ENCODE measurements at places on chromosomes 7 and 10.

DNA sequence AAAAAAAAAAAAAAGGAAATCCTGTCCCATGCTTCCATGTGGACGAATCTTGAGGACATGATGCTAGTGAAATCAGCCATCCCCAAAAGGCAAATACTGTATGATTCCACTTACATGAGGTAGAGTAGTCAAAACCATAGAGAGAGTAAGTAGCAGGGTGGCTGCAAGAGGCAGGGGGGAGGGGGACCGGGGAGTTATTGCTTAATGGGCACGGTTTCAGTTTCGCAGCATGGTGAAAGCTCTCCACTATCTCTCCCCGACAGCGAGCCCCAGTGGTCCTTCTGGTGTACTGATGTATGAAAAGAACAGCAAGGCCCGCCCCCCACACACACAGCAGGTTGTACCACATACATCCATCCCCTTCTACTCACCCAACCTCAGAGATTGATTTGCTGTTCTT, 32.8 kb downstream of the NOD1 start:
- peak; percentile 26 for DNase-seq

DNA sequence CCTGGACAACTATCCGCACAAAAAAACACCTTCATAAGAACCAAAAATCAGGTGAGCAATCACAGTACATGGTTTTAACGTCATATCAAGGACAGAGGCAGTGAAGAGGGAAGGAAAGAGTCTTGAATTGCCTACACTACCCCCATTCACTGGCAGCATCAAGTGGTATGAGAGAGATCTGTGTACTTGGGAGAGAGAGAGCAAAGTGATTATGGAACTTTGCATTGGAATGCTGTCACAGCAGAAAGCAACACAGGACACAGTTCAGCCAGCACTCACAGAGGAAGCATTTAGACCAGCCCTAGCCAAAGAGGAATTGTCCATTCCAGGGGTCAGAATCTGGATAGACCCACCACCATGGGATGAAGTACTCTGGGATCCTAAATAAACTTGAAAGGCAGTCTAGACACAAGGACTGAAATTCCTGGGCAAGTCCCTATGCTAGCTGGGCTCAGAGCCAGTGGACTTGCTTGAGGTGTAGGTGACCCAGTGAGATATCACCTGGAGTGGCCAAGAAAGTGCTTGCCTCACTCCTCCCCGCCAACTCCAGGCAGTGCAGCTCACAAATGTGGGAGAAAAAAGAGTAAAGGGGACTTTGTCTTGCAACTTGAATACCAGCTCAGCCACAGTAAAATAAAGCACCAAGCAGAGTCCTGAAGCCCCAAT, 30.5 kb upstream of the SFTPD start:
- DNase-seq = no peak

- no peak for DNase-seq
Measured at GRCh38 chr7:5612695-5613094, 168.8 kb downstream of the RNF216 start.

DNA sequence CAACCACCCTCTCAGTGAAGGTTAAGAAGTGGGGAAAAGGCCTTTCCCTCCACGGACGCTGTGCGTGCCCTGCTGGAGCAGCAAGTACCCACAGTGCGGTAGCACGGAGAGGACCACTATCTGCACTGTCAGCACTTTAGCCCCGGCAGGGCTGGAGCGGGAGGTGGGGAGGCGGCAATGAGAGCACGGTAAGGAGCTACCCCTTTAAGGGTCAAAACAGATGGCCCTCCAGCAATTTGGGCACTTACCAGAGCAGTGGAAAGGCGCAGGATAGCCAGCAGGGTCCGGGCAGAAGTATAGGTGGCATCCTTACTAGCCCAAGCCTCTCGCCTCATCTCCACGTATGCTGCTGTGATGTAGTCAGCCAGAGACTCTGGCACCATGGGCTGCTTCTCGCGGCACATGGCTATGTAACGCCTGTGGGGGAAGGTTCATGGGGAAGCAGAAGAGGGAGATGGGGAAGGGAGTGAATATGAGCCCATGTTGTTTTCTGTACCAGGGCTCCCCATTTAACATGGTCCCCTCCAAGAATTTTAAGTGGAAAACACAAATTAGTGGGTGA, 5.2 kb downstream of the COPS6 start:
- DNase-seq = no peak

DNA sequence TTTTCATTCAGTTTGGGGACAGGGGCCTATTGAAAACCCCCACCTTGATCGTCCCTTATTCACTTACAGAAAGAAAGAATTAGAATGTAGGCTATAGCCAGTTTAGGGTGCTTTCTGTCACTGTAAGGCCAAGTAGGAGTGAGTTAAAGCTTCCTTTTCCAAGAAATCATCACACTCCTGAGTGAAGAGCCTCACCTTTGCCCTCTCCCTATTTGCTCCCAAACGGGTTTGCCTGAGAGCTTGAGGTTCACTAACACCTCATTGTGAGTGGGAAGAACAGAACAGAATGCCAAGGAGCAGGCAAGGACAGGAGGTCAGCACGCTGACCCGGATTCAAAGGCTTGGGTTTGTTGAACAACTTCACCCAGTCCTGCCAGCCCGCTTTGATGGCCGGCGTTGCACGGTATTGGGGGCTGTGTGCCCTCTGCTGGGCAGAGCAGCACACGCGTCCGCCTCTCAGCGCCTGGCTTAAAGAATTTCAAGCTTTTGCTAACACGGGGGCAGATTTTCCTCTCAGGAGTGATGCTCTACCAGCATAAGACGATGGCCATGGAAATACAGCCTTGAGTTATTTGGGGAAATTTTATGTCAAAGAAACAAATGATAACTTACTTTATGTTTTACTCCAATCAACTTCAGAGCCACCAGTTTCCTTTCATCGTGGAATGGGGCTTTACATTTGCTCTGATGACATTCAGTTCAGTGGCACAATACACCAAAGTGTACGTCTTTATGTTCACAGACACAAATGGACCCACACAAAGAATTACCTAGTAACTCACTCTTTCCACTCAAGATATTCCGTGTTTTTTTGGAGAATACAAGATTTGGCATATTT, 470.0 kb downstream of the SUGCT start:
- DNase-seq = no peak

- no peak for DNase-seq
Measured at GRCh38 chr7:50644586-50644985, 79.4 kb upstream of the DDC start.

DNA sequence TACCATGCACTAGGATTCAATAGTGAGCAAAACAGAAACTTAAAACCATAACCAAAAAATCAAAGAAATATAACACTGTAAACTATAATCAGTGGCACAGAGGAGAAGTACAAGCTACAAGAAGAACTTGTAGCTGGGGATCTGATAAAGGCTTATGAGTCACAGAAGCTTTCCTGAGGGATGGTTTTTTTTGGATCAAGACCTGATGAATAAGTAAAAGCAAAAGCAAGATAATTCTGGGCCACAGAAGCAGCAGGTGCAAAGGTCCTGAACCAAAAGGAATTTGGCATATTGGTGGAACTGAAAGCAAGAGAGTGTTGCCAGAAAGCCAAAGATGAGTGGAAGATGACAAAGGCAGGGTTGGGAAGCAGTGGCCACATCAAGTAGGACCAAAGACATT, 37.4 kb upstream of the BET1 start:
- DNase-seq = no peak

DNA sequence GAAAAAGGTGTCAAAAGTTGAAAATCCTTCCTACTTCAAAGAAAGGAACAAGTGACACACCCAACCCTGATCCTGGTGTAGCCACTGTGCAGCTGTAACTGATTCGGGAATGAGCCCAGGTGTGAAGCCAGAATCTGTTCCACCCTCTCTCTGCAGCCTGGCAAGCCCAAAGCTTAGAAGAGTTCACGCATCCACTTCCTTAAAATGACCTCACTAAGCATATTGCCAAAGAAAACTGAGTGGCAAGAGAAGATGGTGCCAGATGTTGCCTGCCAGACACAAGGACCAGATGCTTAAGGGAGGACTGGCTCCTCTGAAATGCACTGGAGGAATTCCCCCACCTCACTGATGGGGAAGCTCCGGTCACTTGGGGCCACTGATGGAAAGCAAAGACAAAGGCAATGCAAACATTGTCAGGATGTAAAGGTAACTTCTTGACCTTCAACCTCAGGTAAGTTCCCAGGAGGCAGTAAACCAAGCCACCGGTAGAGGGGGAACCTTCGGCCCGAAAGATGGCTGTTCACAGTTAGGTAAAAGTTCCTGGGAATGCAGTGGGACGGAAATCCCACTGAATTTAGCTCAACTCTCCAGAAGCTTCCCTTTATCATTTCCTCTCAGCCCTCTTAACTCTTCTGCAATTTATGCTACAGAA, 554.9 kb downstream of the KCNMA1 start:
- DNase-seq = no peak

DNA sequence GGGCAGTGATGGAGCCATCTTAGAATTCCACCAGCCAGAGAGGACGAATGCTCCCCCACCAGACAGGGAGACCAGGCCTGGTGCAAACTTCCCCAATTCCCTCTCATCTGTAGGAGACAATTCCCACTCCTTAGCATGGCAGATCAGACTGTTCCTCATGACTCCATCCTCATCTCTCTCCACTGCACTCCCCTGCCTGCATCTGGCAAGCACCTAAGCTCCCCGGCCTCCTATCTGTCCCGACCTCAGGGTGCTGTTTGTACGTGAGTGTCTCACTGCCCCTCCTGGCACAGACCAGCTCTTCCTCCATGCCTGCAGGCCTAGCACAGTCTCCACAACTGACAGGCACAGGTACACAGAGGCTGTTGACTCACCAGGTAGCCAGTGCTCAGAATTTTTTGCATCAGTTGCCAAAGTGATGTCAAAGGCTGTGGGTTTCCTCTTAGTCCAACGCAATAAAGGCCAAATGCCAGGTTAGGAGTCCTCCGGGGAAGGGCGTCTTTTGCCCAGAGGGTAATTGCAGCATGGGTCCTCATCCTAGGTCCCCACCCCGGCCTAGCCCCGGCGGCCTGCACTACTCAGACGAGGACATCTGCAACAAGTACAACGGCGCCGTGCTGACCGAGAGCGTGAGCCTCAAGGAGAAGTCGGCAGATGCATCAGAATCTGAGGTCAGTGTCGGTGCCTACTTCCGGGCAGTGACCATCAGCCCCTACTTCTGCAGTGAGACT, 436.8 kb upstream of the FOXK1 start:
- no peak for DNase-seq

- no peak for DNase-seq
Measured at GRCh38 chr10:25046641-25047040, 30.2 kb downstream of the THNSL1 start.

Data from T-helper 9 cell (primary cell).